H1 (cell line): ENCODE measurements at places on chromosomes 7 and 10.
A peak's percentile ranks its signal among the peaks of the same experiment; 100 is the strongest.

GRCh38 chr10:119341459-119342301, 134.3 kb downstream of the GRK5 start:
- no peak for DNase-seq

DNA sequence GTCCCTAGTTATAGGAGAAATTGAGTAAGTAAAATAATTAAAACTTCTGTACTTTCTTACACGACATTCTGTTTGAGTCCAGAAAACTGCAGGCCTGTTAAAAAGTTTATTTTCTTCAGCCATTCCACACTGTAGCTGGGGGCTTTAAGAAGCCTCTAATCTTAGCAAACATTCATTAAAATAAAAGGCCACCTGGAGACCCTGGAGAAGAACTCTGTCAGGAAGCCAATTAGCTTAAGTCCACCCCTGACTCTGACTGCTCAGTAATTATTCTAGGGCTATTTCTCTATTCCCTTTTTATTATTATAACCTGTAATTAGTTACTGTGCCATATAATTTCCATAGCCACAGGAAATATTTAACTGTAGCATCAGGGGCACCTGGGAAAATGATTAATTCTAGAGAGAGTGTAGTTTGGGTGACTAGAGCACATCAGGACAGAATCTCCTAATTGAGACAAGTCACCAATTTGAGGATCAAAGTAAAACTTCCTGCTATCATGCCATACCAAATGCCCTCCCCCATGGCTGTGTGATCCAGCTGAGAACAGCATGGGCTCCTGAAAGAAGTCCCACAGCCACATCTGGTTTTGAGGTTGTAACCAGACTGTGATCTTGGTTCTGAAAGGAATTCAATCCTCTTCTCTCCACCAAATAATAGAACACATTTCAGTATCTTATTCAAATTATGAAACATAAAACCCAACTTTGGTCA, 1302.3 kb downstream of the XPNPEP1 start:
- no peak for DNase-seq

DNA sequence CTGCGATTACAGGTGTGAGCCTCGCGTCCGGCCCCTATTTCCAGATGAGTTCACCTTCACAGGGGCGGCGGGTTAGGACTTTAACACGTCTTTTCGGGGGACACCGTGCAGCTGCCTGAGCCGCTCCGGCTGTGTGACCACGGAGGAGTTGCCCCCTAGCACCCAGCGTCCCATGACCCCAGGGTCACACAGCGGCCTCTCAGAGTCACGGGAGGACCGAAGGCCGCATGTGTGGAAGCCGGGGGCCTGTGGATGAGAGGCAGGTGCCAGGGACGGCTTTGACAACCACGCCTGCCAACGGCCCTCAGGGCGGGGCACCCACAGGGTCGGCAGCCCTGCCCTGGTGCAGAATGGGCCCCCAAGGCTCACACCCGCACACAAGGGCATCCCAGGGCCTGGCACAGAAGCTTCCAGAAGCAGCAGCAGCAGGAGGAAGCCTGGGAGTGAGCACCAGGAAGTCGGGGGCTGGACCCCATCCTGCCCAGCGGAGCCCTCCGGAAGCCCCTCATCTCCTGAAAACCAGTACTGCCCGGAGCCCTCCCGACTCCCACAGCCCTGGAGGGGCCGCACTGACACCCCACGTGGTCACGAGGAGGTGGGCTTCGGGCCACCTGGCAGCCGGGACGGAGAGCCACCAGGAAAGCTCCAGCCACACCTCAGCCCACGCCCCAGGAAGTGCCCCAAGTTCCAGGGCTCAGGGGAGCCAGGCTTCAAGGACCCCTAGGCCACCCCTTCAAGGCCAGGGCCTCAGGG, 32.7 kb downstream of the ADAP1 start:
- DNase-seq = no peak

DNA sequence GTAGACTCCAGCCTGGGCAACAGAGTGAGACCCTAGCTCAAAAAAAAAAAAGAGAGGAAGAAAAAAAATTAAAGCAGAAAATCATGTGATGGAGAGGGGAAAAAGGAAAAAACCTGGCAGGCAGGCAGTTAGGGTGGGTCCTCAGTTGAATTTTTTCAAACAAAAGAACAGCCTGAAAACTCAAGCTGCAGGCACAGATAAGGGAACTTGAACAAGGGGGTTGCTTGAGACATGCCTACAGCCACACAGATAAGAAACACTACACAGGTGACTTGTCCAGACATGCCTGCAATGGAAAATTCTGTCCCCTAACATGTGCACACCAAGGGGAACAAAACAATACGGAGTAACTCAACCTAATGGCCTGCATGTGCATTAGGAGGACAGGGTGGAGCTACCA, 19.2 kb downstream of the VIM start:
- no peak for DNase-seq

DNA sequence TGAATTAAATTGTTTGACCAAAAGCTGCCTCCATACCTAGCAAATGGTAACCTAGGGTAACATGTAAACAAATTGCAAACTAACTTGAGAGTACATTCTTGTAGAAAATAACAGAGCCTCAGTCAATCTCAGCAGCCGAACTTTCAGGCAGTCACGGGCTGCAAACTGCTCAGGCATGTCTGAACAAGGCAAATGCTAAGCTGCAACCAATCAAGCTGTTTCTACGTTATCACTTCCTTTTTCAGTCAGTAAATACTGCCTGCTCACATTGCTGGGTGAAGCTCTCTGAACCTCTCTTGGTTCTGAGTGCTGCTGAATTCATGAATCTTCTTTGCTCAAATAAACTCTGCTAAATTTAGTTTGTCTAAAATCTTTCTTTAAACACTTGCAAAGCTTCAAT, 1212.4 kb downstream of the SORCS1 start:
- no peak for DNase-seq

- no peak for DNase-seq
Measured at GRCh38 chr7:86747698-86748097, 104.0 kb downstream of the GRM3 start.

GRCh38 chr10:28777911-28778310, 100.6 kb downstream of the BAMBI start:
- no peak for DNase-seq

DNA sequence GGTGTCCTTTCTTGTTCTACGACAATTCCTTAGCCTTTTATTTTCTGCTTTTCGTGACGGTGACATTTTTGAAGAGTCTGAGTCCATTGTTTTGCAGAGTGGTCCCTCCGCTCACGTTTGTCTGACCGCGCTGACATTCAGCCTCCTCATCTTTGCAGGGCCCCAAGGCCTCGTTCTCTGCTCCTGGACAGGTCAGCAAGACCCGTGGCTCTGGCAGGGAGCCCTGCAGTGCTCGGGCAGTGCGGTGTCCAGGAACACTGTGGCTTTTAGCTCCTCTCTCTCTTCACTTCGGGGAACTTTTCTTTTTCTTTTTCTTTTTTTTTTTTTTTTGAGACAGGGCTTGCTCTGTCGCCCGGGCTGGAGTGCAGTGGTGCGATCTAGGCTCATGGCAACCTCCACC, 142.5 kb downstream of the DNAJB6 start:
- no peak for DNase-seq

GRCh38 chr10:87546210-87546609, 41.5 kb downstream of the MINPP1 start:
- no peak for DNase-seq

DNA sequence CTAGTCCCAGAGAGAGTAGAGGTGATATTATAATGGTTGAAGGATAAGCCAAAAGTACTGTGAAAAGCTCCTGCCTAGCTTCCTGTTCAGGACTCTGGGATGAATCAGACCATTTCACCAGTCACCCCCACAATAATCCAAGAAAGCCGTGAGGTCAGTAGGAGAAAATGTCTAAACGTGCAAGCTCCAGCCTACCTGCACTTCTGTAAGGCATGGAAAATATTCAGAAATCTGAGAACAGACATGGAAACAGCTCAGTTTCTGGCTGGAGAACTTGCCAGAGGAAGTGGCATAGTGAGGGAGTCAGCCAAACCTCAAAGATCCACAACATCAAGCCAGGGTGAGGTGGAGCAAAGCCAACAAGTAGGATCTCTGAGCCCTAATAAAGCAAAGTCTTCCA, 58.2 kb downstream of the ELAPOR2 start:
- DNase-seq = no peak

DNA sequence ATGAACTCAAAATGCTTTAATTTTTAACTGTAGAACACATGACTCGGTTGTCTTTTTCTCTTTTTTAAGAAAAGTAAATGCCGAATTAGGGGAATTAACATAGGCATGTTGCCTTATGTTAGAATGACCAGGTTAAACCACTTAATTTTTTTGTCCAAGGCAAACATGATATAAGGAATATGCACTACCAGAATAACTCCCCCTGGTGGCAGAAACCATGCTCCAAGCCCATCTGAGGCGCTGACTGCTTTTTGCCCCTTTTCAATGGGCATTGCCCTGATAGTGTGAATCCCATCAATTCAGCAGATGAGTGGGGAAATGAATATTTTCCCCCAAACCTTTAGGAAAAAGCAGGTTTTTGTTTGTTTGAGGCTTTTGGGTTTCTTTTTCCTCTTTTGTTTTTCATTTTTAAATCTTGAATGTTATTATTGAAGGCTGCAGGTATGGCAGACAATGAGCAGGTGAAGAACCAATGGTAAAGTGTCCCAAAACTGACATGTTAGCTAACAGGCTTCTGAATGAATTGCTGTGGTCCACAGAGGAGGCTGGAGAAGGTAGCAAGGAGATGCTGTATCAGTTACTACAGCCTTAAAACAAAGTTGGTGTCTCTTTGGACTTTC, 284.3 kb downstream of the SORCS3 start:
- DNase-seq = peak; percentile 71

DNA sequence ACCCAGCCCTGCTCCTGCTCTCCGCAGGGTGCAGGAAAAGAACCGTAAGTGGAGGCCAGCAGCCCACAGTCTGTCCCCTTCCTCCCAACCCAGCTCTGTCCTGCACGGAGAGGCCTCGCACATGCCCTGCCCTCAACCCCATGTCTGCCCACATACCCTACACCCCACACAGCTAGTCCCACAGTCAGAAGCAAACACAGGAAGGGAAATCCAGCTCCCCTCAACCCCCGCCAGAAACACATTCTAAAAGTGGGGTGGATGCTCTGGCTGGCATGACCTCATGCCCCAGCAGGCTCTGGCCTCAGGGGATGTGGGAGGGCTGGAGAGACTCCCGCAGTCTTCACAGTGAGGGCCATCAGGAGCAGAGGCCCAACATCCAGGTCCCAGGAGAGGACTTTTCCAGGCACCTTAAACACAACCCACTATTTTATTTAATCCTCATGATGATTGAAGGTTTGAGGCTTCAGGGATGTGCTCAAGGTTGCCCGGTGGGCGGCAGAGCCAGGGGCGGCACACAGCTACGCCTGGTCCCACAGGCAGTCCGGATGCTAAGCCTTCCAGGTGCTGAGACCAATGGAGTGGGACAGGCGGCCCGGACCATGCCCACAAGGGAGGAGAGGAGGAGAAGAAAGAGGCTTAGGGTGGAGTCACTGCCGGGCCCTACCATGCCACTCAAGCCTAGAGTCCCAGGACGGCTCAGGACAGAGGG, 29.9 kb downstream of the CALML5 start:
- no peak for DNase-seq

DNA sequence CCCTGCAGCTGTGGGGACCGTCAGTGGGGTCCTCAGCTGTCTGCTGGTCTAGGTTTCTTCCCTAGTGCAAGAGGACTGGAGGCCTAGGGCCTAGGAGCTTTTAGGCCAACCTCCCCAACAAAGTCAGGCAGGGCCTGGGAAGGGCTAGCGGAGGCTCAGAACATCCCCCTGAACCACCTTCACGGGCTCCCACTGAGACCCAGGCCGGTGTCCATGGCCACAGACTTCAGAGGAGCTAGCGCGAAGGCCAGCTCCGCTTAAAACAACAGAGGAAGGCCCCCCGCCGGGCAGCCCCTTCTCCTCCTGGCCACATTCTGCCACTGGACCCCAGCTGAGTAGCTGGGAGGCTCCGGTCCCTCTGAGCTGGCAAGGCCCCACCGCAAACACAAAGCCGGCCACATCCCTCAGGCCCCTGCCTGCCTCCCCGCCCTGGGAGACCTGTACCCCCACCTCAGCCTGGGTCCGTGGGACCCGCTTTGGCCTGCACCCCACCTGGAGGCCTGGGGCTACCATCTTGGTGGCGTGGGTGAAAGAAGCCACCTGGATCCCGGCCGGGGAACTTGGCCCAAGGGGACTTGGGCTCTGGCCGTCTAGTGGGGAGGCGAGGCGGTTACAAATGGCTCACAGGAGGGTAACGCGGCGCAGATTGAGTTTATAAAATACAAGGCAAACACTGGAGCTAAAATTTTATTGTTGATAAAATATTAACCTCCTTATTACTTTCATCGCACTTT, 5.4 kb upstream of the UNCX start:
- no peak for DNase-seq

GRCh38 chr7:13279854-13280435, 592.5 kb downstream of the ARL4A start:
- no peak for DNase-seq

GRCh38 chr7:47485640-47486435, 96.1 kb downstream of the TNS3 start:
- no peak for DNase-seq

GRCh38 chr7:100837099-100837836, 9.9 kb upstream of the EPHB4 start:
- DNase-seq = peak; percentile 88

- no peak for DNase-seq
Measured at GRCh38 chr10:46245381-46245900, 41.4 kb upstream of the ANTXRL start.

GRCh38 chr10:104387130-104387888, 33.7 kb downstream of the CFAP58 start:
- no peak for DNase-seq

DNA sequence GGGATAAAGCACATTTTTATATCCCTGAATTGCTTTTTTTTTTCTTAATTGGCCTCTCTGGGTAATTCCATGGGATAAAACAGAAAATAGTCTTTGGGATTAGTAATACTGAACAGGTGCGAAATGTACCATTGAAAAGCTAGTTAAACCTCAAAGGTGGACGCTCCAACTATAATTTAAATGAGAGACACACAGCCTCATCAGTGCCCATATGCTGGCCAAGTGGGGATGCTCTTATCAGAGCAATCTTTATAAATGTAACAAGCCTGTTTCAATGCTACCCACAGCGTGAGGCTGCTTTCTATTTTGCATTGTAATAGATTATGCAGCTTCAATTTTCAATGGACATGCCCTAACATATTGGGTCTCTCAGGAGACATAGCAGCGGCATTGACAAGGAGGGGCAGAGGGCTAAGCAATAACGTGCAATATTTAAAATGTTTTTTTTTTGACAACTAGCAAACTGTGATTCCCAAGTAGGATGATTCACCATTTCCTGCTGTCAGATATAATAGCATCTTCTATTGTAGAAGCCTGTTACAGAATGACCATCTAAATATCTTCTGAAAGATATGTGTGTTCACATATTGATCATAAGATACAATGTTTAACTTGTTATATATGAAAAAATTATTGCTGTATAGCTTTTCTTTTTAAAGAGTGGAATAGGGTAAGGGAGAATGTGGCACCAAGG, 91.3 kb upstream of the BET1 start:
- no peak for DNase-seq
